ENCODE measurements at places on chromosomes 16 and 17.

DNA sequence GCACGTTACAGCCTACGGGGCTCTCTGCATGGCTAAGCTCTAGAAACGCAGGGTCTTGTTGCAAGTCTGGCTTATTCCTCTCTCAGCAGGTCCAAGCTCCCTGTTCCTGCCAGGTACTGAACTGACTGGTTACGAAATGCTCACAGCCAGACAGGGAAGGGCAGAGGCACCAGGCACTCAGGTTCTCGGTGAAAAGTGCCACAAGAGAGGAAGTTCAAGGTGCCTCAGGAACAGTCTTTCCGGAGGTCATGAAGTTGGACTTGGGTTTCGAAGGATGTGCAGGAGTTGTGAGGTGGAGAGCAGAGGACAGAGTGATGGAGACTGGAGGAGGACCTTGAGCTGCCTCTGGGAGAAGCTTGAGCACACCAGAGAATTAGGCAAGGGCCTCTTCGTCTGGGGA lies 124.7 kb upstream of the GSE1 start:
- DNase-seq: no peak

DNA sequence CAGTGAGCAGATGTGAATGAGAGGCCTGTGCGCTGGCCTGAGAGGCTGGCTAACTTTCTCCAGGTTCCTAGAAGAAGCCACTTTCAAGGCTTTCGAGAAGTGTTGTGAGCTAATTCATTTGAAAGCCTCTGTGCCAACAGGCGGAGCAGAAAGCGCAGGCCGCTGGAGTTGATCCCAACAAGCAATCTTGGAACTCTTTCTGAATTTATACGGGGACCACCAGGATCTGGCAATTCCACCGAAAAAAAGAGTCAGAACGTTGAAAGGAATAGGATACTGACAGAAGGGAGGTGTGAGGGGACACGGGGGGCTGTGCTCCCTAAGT lies 71.3 kb upstream of the METRNL start:
- no peak for DNase-seq

DNA sequence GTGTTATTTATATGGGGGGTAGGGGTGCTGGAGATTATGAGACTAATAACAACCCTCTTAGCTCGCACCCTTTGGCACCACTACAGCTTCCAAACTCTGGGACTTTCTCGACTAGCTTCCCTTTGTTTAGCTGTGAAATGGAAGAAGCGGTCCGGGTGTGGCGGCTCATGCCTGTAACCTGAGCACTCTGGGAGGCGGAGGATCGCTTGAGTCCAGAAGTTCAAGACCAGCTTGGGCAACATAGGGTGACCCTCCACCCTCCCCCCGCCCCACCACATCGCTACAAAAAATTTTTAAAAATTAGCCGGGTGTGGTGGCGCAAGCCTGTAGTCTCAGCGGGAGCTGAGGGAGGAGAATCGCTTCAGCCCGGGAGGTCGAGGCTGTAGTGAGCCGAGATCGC lies 814 bp upstream of the CDH3 start:
- DNase-seq: no peak

DNA sequence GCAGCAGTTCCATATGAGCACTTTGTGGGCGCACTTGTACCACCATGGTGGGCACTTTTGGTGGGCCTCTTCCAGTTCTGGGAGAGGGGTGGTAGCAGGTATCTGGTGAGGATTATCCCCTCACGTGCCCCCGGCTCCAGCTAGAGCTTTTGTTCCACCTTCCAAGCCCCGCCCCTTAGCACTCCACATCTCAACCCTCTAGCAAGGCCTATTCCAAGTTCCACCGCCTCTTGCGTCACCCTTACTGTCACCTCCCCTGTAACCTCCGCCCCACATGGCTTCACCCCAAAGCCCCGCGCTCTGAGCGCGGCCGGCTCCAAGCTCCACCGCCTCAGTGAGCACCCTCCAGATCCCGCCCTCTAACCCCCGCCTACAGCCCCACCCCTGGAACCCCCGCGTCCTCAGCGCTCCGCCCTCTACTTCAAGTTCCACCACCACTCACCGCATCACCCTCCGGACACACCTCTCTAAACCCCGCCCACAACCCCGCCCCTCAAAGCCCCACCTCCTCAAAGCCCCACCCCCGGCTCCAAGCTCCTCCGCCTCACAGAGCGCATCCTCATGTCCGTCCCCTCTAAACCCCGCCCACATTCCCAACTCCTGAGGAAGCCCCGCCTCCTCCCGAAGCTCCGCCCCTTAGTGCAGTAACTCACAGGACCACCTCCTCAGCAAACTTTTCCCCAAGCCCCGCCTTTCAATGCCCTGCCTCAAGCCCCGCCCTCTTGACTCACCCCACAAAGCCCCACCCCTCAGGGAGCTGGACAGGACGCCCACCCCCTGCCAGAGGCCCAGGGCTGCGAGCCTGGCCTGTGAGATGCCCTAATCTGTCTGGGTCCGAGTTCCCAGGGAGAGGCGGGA lies 11.1 kb downstream of the SCN4A start:
- peak; percentile 42 for DNase-seq

- DNase-seq: no peak
These were observed 15.6 kb downstream of the TLE7 start for GRCh38 chr16:71426069-71426879.

All from Jurkat, Clone E6-1 (cell line).